Stimulated activated CD8-positive, alpha-beta memory T cell treated with anti-CD3 and anti-CD28 coated beads, Interleukin-15, amount 100 ng/mL, for 24 hours (primary cell): ENCODE measurements at places on chromosomes 2 and 18.

GRCh38 chr2:63840081-63840784 is 1.5 kb upstream of the UGP2 start:
- no peak for DNase-seq

DNA sequence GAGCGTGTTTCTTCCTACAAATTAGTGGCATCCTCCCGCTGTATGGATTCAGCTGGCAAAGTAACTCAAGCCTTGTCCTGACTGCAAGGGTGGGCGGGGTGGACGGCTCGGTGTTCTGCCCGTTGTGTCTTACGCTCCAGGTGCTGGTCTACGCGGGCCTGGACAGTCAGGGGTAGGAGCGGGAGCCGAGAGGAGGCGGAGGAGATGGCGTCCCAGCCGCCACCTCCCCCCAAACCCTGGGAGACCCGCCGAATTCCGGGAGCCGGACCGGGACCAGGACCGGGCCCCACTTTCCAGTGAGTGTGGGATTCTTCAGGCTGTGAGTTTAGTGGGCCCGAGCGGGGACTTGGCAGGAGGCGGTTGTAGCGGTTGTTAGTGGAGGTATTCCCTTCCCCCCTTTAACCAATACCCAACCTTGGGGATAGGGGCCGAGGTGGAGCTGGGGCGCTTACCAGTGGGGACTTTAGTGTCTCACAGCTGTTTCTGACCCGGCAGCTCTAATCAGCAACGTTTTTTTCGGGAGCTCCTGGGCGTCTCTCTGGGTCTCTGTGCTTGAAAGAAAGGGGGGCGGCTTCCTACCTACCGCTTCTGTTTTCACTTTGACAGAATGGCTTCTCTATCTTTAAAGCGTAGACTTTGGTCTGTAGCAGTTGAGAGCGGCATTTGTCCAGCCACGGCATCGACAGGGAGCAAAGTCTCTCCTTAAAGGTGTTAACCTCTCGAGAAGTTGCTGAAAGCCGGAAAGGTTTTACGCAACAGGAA is at the start of the genes PEX13 and PUS10:
TSS of gene PEX13 (plus strand) at position 165 of the 762 bp plus-strand sequence. CDS start at position 205, 40 bp downstream.
TSS of gene PUS10 (minus strand) at position 700 of the 762 bp plus-strand sequence. CDS start 6,365 bp downstream, outside the sequence.
- DNase-seq: peak; percentile 32

DNA sequence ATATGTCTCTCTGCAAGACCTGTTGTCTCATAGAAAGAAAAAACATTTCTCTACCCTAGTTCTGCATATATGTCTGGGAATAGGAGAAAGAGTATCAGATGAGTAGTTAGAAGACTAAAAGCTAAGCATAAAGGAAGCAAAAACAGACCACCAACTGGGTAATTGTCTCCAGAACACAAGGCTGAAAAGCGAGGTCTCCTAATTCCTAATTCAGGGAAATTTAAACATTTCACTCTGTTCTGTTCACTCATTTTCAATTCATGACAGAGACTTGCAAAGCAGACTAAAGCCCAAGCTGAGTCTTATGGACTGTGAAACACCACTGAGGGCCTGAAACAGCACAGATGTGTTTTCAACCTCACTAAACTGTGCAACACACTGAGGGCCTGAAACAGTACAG is 224.4 kb upstream of the TMEM200C start:
- DNase-seq: no peak

DNA sequence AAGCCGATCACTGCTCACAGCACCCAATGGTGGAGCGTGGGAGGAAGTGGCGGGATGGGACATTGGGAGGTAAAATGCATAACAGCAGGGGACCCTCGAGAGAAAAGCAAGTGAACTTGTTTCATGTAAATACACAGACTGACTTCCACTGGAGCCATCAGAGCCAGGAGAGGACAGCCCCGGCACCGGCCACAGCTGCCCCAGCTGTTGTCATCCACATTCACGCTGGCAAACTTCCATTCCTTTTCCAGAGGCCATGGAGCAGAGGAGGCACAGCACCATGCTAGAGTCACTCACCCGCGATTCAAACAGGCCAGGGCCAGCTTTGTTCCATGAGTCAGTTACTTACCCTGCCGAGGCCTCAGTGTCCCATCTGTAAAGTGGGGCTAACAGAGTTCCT is 610.9 kb upstream of the SALL3 start:
- DNase-seq: no peak

DNA sequence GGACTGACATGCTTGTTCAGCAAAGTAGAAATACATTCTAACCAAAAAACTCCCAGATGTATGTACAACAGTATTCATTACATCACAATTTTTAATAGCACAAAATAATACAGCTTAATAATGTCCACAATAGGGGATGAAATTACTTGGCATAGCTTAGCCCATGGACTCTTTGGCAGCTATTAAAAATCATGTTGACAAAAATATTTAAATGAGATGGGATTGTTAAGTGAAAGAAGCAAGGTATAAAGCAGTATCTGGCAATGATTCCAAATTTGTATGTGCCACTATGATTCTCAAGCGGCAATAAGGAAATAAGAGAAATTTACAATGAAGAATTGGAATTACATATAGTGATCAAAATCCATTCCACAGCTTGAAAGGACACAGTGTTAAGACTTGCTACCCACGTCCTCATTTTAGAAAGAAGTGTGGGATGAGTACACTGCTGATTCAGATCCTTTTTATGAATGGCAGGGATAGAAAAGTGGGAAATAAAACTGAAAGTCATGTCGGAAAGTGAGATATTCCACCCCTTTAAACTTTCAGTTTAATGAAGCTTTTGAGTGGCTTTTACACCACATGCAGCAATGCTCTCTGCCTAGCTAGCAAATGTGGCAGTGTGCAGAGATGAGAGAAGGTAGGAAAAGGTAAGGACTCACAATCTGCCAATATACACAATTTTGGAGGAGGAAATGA is 2.4 kb downstream of the GAREM1 start:
- no peak for DNase-seq

DNA sequence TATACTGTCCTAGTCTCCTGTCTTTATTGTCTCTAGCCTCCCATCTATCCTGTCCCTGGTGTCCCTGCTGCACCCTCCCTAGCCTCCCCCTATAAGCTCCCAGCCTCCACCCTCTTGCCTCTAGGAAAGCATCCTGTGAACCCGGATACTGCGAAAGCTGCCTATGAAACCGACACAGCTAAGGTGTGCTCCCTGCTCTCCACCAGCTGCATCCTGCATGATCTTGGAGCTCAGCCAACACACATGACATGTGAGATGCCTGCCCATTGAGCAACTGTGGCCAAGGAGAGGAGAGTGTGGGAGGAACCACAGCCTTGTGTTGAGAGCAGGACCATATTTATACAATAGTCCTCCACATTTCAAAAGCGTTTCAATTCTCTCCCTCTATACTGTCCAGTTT is 187.1 kb downstream of the ZBTB7C start:
- DNase-seq: no peak

GRCh38 chr18:47815486-47816270 is 114.8 kb downstream of the SMAD2 start:
- DNase-seq: no peak

DNA sequence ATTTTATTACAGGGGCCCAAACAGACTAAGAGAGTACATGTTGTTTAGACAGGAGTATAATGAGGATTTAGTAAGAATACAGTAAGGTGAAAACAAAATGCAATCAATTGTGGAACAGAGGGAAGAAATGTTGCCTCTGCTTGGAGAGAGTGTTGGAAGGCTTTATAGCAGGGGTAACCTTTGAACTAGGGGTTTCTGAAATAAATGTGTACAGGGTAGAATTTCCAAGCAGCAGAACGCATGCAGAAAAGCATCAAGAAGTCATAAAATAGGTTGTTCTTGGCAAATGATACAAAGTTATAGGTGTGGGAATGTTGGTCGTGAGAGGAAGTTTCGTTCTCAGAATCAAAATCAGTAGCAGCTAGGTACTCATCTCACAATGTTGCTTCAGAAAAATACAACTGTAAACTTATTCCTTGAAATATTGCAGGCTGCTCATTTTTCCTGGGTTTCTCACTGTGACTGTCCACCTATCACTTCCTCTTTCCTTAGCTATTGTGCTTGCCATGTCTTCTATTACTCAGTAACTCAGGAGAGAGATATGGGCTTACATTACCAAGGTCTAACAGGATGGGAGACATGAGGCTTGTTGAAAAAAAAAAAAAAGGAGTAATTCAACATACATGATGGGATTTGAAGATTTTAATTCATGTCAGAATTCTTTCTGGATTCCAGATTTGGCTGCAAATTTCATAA is 17.1 kb upstream of the HNMT start:
- DNase-seq: no peak

- peak; percentile 61 for DNase-seq
Observed at GRCh38 chr2:96637385-96638143, 548 bp downstream of the KANSL3 start.

GRCh38 chr2:39228413-39229209 is 15.2 kb downstream of the CDKL4 start:
- no peak for DNase-seq

- no peak for DNase-seq
Observed at GRCh38 chr2:41197781-41198180, 745.9 kb upstream of the SLC8A1 start.

GRCh38 chr2:126275098-126275497 is 380.9 kb upstream of the GYPC start:
- no peak for DNase-seq
